A375 (cell line): ENCODE measurements at places on chromosomes 2 and 18. TPM values are rescaled to one million over a fixed set of nuclear protein-coding genes. Genes with fewer than 3 reads are reported as not detected.

Gene PCARE
- 0.04 TPM in 1 of 2 replicates, not detected in the other for total RNA-seq

Gene L3MBTL4
- 0.27 and 0.72 TPM in 2 replicates for total RNA-seq

Gene POTEI
- total RNA-seq = 2.8 and 3.1 TPM in 2 replicates

Gene LCT
- total RNA-seq = 0.04 and 0.08 TPM in 2 replicates

Gene CNTNAP5
- 0.11 TPM in 1 of 2 replicates, not detected in the other for total RNA-seq

Gene EXOC6B
- 5.1 and 6.5 TPM in 2 replicates for total RNA-seq

Gene PLEKHB2
- 37.8 and 38.4 TPM in 2 replicates for total RNA-seq

Gene MLPH
- total RNA-seq = 24.7 and 25.0 TPM in 2 replicates

Gene USP37
- 6.3 and 12.0 TPM in 2 replicates for total RNA-seq

Gene PDE11A
- 0.04 and 0.19 TPM in 2 replicates for total RNA-seq

Gene EFEMP1
- 44.5 and 46.9 TPM in 2 replicates for total RNA-seq

Gene APCDD1
- total RNA-seq = not detected in 2 replicates

Gene FKBP7
- 8.6 and 13.4 TPM in 2 replicates for total RNA-seq

Gene UGT1A5
- not detected in 2 replicates for total RNA-seq

Gene FSHR
- total RNA-seq = not detected in 2 replicates

Gene MYCN
- 0.08 TPM in 2 replicates for total RNA-seq

Gene SCN3A
- not detected in 2 replicates for total RNA-seq

Gene SDC1
- 31.4 and 35.3 TPM in 2 replicates for total RNA-seq

Gene CXCR1
- not detected in 2 replicates for total RNA-seq

Gene SOWAHC
- 7.9 and 12.4 TPM in 2 replicates for total RNA-seq

Gene RUFY4
- not detected in 2 replicates for total RNA-seq

Gene REG3A
- total RNA-seq = not detected in 2 replicates

Gene CDH2
- 37.2 and 37.7 TPM in 2 replicates for total RNA-seq

Gene ACKR3
- total RNA-seq = not detected in 2 replicates

Gene TDRD15
- not detected in 2 replicates for total RNA-seq

Gene UGT1A3
- not detected in 2 replicates for total RNA-seq

Gene CSRNP3
- 0.15 and 3.9 TPM in 2 replicates for total RNA-seq

Gene TCF7L1
- total RNA-seq = 0.16 TPM in 1 of 2 replicates, not detected in the other

Gene KHK
- 4.5 and 6.0 TPM in 2 replicates for total RNA-seq

Gene THUMPD2
- total RNA-seq = 7.0 and 10.3 TPM in 2 replicates

Gene LAMA3
- 0.98 and 1.1 TPM in 2 replicates for total RNA-seq

Gene COL5A2
- total RNA-seq = 101 and 104 TPM in 2 replicates

Gene PIEZO2
- 0.79 and 3.7 TPM in 2 replicates for total RNA-seq

Gene MCFD2
- total RNA-seq = 134 and 149 TPM in 2 replicates

Gene MIB1
- 18.0 and 24.5 TPM in 2 replicates for total RNA-seq

Gene EFHD1
- total RNA-seq = not detected in 2 replicates

Gene PXDN
- 26.3 and 28.0 TPM in 2 replicates for total RNA-seq

Gene CDH19
- total RNA-seq = 11.5 and 15.8 TPM in 2 replicates

Gene SEC11C
- total RNA-seq = 32.5 and 35.6 TPM in 2 replicates

Gene ERBB4
- total RNA-seq = 0.03 and 0.08 TPM in 2 replicates

Gene CHAC2
- 11.7 and 14.1 TPM in 2 replicates for total RNA-seq

Gene TMEM163
- total RNA-seq = 0.11 and 0.42 TPM in 2 replicates

Gene DSC2
- 0.56 and 0.64 TPM in 2 replicates for total RNA-seq

Gene ITGB1BP1
- total RNA-seq = 39.6 and 49.5 TPM in 2 replicates

Gene MYO5B
- 3.5 and 4.7 TPM in 2 replicates for total RNA-seq

Gene SAG
- 0.04 TPM in 1 of 2 replicates, not detected in the other for total RNA-seq

Gene KIAA2012
- 0.08 TPM in 1 of 2 replicates, not detected in the other for total RNA-seq

Gene TNFRSF11A
- 0.80 and 2.5 TPM in 2 replicates for total RNA-seq

Gene AGXT
- not detected in 2 replicates for total RNA-seq

Gene RBM44
- total RNA-seq = 0.16 and 0.53 TPM in 2 replicates

Gene RNF144A
- total RNA-seq = 26.9 TPM in 2 replicates
